Activated T-helper 17 cell treated with anti-CD3 and anti-CD28 coated beads, Interleukin-2, amount 50 U/mL, for 72 hours (primary cell): ENCODE measurements at places on chromosomes 2 and 18. TPM values are rescaled to one million over a fixed set of nuclear protein-coding genes. Genes with fewer than 3 reads are reported as not detected.

GRCh38 chr2:132754392-132754791 is 84.4 kb upstream of the LYPD1 start:
- ATAC-seq = no peak

- no peak for ATAC-seq
Measured at GRCh38 chr18:24064391-24065100, 50.0 kb downstream of the TTC39C start.

DNA sequence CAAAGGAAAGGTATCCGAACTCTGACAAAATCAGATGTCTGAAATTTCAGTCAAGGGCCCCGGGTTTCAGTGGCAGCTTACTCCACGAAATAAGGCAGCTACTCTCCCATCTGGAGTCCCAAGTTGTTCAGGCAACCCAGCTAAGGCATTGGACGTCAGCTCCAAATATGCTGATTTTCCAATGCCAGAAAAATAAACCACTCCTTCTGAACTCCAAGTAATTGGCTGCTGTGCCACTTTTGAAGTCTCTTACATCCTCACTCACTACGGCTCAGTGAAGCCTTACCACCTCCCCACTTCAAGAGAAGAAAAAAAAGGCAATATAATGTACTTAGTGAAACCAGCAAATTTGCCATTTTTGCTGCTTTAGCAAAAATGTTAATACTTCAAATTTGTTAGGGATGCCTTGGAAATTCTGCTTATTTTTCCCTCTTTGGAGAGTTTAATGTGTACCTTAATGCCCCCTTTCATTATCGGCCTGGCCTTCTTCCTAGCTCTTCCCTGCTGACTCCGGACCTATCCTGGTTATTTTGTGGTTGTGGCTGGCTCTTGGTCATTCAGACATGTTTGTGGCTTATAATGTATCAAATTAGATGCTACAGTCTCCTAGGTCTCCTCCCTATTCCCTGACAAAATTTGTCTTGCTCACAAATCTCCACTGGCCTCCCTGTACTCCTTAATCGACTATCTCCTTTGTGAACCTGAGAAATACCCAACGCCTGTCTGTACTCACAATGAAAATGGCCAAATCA is 589.2 kb upstream of the ZEB2 start:
- no peak for ATAC-seq

GRCh38 chr2:95044601-95045000 is 19.1 kb downstream of the MAL start:
- ATAC-seq = no peak

IL1B gene
- total RNA-seq = 0.40 TPM

GNAL gene
- 0.32 TPM for total RNA-seq

GAD1 gene
- total RNA-seq = 0.73 TPM
